ENCODE measurements at places on chromosomes 12 and 14.

DNA sequence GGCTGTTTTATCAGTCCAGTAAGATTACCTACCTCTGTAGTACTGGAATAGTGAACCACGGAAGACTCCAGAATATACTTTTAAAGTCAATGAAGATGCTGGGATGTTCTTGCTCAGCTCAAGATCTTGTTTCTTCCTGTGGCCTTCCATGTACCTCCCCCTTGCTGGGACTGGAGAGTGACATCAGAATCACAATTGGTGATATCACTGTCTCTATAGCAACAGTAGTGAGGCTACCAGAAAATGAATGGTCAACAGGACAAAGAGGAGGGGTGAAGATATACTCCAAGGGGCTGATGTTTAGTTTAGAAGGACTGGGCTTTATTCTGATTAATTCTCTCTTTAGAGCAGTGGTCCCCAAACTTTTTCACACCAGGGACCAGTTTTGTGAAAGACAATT, 3.8 kb downstream of the AKAP3 start:
- no peak for DNase-seq

DNA sequence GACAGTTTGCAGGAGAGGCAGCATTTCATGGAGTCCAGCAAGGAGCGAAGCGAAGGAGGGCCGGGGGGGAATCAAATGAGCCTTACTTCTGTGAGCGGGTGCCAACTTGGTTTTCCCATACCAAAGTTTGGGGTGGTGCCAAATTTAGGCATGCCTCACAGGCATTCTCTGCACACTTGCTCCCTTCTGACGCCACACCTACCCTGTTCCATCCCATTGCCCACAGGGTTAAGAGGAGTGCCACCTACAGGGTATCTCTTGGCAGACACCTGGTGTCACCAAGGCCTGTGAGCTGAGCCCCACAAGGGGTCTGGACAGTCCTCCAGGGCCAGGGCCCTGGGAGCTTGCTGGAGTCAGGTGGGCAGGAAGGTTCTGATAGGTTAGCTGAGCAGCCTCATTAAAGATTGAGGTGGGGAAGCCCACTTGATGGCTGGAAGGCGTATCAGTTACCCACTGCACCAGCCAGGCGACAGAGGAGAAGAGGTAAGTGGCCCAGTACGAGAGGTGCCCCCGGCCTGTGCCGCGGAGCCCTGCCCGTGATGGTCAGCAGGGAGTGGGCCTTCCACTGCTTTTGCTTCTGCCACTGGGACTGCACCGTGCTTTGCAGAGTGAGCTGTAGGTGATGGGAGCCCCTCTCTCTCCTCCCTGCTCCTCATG, 45.2 kb downstream of the DEGS2 start:
- no peak for DNase-seq

DNA sequence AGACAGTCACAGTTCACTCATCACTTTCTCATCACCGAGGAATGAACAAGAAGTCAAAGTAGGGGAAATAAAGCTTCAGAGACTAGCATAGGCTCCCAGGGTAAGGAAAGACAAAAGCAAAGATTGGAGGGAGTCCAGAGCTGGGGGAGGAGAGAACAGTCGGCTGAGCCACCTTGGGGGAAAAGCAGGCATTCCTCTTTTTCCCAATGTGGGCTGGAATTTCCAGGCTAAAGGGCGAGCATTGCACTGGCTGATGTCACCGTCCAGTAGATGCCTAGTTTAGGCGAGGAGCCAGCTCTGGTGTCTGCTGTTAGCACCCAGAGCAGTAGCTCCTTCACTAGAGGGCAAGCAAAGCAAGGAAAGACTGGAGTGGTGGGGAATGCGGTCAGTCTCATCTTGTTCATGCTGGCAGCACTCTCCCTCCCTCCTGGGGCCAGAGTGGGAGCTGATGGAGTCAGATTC, 8.5 kb upstream of the KRT75 start:
- no peak for DNase-seq

GRCh38 chr14:68124979-68125731, 305.6 kb downstream of the RAD51B start:
- DNase-seq = no peak

GRCh38 chr14:32779840-32780239, 158.8 kb upstream of the NPAS3 start:
- no peak for DNase-seq

DNA sequence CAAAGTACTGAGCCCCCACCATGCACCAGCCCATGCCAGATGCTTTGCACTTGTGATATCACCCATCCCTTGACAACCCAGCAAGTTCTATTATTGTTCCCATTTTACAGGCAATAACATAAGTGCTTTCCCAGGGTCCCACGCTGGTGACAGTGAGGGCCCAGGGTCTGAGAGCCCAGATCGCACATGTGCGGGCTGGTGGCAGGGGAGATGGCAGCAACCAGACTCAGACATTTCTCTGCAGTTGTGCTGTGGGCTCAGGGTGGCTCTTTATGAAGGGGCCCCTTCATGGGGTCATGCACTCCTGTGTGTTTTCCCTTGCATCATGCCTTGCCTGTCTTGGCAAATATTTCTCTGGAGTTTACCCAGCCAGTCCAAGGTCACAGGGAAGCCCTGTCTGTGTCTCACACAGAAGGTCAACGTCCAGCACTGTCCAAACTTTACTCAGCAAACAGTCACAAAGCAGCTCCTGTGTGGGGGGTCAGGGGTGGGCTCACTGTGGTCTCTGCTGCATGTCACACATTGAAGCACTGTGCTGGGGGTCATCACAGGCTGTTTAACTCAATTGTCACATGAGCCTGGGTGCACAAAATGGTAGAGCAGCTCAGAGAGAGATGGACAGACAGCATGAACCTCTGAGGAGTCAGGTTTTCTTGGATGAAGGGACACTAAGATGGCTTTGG, 12.7 kb downstream of the SERPINA5 start:
- no peak for DNase-seq

GRCh38 chr14:60863249-60863648, 117.6 kb downstream of the TRMT5 start:
- no peak for DNase-seq
